ENCODE measurements at places on chromosomes 2 and 18.

GRCh38 chr2:5734859-5735520 lies 42.8 kb downstream of the SOX11 start:
- DNase-seq, result no peak

- DNase-seq, result no peak
Measured at GRCh38 chr18:68800075-68800474, 2.2 kb downstream of the CCDC102B start.

- no peak for DNase-seq
Measured at GRCh38 chr2:144707736-144708326, 187.9 kb upstream of the ZEB2 start.

GRCh38 chr2:169761251-169761969 lies 27.8 kb downstream of the KLHL23 start:
- DNase-seq, result no peak

GRCh38 chr2:207594264-207594663 lies 30.9 kb downstream of the METTL21A start:
- no peak for DNase-seq

GRCh38 chr2:168853471-168853870 lies 36.8 kb downstream of the SPC25 start:
- no peak for DNase-seq

DNA sequence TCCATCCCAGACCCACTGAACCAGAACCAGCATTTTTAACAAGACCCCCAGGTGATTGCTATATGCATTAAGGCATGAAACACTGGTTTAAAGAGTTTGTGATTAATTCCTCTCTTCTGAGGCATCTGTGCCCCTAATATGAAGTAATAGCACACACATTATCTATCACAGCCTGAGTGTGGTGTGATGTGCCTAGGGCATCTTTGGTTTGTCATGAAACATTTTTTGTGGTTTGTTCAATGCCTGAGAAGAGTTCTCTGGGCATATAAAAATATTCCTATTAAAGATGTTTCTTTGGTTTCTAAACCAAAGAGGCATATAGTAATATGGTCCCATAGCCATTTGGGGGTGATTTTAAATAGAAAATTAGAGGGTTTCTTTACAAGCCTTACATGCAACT lies 221.7 kb upstream of the SPOPL start:
- DNase-seq, result no peak

GRCh38 chr18:74896390-74896991 lies 298.8 kb downstream of the ZNF407 start:
- no peak for DNase-seq

DNA sequence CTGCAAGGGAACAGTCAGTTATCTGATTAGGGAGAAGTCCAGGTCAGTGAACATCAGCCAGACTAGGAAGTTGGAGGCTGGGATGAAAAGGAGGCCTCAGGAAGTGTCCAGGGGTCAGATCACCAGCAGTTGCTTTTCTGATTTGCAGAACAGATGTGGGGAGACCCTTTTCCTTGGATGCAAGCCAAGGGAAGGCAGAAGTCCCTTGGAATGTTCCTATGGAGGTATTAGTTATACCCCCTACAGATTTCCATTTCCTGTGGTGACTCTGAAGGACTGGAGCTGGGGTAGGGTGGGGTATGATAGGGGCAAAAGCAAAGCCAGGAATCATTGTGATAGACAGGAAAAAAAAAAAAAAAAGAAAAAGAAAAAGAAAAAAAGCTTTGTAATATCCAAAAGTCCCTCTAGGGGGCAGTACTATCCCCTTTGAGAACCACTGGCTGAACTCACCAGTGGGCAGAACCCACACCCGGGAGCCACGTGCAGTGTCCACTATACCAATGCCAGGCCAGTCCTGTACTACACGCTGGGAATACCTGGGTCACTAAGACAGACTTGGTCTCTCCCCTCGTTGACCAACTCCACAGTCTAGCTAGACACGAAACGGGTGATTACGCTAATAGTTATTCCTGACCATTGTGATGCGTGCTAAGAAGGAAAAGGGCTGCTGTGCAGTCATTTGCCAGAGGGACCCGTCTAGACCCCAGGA lies 7.4 kb downstream of the DYSF start:
- DNase-seq, result no peak

DNA sequence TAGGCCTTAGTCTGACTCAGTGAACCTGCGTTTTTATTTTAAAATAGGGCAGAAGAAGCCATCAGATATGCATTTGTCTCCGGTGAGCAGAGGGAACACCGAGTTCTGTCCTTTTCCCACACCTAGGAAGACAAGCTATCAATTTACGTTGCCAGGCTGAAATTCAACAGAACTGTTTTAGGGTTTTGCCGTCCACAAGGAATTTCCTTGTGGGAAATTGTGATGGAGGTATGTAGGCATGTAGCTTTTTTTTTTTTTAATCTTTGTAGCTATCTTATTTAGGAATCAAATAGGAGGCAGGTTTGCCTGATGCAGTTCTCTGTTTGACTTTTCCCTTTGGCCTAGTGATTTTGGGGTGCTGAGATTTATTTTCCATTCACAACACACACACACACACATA lies 62.0 kb upstream of the ASAP2 start:
- DNase-seq, result no peak

DNA sequence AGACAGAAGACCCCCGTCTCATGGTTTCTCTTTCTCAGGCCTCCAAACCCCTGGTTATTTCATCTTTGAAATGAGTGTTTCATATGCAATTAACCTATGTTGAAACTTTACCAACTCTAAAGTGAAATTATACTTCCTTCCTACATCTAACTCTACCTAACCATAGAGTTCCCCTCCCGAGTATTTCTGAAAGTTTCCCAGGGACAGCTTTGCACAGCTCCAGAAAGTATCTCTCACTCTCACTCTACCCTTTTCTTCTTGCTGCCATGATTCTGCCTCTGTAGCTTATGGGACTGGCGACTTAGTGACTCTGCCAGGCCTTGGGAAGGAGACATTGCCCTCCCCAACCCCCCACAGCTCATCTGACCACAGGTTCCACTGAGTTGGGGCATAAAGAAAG lies 107.9 kb downstream of the B3GNT2 start:
- DNase-seq, result no peak

GRCh38 chr2:16330571-16330970 lies 335.1 kb downstream of the CYRIA start:
- DNase-seq, result no peak

- no peak for DNase-seq
Measured at GRCh38 chr2:127762846-127763245, 48.1 kb downstream of the WDR33 start.

DNA sequence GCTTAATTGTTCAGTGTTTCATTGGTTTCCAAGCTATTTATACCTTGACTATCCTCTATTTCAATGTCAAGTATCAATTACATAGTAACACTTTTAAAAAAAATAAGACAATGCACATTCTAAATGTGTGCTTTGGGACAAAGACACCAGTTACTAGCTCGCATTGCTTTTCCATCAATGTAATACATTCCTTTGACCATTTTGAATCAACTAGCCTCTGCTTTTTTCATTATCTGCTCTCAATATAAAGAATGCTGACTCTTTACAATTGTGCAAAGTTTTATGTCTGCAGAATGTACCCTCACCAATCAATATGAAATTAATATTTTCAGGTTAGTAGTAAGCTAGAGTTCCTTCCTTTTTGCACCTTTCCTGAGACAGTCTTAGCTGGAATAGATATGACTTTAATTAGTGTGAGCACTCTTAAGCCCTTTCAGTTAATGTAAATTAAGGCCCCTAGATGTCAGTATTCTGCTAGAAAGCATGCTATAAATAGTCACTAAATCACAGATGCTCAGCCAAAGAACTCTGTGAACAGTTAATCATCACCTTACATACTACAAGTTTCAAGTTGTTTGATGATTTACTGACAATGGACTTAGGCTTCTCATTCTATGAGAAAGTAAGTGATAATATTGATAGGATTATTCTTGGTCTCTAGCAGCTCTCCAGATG lies 413.6 kb downstream of the PTH2R start:
- no peak for DNase-seq

GRCh38 chr2:85744741-85745601 lies 8.8 kb upstream of the ATOH8 start:
- DNase-seq, result peak; percentile 93

DNA sequence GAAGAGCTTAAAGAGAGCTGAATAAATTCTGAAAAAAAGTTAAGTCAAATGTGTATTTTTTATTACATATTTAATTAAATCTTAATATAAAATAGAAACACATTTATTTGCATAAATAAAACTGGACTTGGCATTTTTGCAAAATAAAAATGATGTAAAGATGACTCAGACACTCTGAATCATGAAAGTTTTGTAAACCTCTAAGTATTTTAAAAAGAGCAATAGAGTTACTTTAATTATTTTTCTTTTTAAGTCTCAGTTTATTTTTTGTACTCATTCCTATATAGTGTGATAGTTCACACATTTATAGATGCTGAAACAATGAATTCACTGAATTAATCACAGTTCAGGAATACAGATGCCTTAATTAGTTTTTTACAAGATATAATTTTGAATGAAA lies 109.9 kb upstream of the DTNA start:
- no peak for DNase-seq

DNA sequence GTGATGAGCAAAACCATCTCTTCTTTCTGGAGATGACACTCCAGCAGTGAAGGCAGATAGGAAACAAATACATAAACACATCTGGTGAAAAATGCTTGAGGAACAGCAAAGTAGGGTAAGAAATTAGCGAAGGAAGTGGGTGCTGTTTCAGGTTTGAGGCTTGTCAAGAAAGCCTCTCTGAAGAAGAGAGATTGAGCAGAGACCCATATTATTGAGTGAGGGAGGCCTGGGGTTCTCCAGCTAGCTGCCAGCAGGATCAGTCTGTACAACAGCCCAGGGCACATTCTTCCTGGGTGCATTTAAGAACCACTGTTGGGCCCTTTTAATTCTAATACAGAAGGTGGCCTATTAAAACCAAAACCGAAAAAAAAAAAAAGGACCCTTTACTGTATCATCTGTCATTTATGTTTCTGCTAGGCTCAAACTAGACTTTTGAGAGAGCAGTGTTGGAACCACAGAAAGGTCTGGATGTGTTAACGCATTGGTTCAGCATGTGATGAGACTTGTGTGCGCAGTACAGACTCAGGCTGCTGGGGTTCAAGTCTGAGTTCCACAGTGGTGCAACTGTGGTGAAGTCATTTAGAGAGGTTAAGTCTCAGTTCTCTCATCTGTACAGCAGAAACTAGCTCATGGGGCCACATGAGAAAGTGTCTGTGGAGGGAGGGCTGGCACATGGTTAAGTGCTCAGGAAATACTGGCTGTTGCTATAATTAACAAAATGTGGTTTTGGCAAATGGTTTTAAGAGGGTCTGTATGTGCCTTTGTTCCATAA lies 28.9 kb downstream of the MGAT5 start:
- no peak for DNase-seq

DNA sequence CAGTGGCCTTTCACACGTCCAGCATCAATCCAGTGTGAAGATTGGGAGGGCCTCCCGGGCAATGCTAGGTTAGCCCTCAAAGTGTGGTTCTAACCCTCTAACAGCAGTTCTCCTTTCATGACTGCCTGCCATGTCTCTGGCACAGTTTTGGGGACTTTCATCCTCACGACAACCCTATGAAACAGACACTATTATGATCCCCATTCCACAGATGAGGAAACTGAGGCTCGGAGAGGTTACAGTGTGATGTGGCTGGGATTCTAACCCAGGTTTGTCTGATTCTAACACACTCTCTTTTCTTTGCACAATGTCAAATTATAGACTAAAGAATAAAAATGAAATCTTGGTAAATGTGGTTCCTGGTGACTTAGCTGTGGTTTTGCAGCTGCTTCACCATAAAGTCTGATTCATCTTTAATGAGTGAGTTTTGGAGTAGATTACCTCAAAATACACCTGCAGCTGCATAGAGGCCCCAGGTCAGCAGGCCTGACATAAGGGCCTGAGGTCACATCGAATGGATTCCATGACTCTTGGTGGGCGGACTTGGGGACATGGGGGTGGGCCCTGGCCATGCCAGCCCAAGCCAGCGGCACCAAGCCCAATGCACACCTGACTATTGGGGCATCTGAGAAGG lies 214.4 kb downstream of the GLI2 start:
- no peak for DNase-seq

- peak; percentile 6 for DNase-seq
Measured at GRCh38 chr18:44149706-44150105, 531.0 kb upstream of the SETBP1 start.

DNA sequence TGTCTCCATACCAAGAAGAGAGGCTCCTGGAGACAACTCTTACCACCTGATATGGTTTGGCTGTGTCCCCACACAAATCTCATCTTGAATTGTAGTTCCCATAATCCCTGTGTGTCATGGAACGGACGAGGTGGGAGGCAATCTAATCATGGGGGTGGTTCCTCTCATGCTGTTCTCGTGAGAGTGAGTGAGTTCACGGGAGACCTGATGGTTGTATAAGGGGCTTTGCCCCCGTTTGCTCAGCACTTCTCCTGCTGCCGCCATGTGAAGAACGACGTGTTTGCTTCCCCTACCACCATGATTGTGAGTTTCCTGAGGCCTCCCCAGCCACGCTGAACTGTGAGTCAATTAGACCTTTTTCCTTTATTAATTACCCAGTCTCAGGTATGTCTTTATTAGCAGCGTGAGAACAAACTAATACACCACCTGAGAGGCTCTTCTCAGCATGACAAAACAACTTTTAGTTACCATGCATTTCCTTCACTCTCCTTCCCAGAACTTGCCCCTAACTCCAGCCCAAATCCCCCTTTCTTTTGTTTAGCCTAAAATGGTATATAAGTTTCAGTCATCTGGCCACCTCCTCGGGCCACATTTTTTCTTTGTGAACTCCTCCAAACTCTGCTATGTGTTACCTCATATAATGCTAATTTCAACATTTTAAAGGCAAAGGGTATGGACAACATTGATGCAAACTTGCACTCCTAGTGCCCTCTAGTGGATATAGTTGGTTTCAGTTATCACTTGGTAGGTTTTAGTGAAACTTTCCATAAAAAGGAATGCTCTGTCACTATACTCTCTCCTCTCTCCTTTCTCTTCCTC lies 58.6 kb upstream of the SLC25A52 start:
- DNase-seq, result peak; percentile 10

DNA sequence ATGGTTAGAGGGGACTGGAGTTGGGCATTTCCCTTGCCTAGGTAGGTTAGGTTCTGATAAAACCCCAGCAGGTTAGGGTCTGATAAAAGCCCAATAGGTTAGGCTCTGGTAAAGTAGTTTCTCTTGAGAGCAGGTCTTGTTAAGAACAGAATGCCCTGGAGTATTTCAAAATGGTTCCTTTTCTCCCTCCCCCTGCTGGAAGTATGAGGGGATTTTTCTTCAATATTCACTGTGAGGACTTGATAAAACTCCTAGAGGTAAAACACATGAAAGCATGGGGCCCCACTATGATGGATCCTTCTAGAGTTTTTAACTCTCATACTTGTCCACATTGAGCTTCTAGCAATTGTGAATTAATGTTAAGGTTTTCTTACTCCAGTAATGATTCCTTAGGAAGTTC lies 27.6 kb downstream of the ANKAR start:
- DNase-seq, result no peak

GRCh38 chr2:96505231-96505889 lies at the start of gene NEURL3:
Gene NEURL3 (minus strand): TSS chr2:96505357. CDS start chr2:96505286, 71 bp downstream.
- no peak for DNase-seq
